Right lung (tissue), 10 donors: ENCODE measurements at places on chromosomes 7 and 10.
A peak's percentile ranks its signal among the peaks of the same experiment; 100 is the strongest.

DNA sequence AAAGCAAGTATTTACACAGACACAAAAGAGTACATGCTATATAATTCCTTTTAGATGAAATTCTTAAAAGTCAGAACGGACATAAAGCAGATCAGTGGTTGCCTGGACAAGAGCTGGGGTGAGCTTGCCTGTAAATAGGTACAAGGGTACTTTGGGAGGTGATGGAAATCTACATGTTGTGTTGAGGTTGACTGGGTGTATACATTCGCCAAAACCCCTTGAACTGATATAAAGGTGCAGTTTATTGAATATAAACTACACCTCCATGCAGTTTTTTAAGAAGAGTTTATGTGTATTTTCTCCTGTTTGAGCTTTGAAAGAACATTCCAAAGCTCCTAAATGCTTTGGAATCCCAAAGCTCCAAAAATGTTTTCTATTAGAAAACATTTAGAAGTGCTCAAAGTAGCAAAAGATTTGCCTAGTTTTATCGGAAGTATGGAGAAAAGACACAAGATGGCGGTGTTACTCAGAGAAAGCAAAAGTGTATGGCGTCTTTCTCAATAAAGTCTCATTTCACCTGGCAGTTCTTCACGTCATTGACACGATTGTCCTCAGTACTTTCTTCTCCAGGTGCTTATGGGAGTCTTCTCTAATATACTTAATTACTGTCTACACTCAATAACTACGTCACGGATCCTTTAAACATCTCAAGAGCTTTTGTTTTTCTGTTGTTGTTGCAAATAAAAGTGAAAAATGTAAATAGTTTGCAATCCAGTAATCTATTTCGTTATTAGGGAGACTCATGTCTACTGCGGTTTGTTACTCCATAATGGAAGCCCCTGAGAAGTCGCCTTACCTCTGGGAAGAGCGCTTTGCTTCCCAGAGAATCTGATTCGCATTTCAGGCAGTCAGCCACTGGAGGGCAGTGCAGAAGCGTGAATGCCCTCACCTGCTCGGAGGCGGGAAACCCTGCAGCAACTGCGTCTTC lies 14.7 kb upstream of the SEC61G start:
- DNase-seq = peak; percentile 83

- no peak for DNase-seq
Measured at GRCh38 chr7:105675934-105676371, 94.7 kb upstream of the EFCAB10 start.

GRCh38 chr10:7826971-7827370 lies 8.7 kb downstream of the TAF3 start:
- no peak for DNase-seq

DNA sequence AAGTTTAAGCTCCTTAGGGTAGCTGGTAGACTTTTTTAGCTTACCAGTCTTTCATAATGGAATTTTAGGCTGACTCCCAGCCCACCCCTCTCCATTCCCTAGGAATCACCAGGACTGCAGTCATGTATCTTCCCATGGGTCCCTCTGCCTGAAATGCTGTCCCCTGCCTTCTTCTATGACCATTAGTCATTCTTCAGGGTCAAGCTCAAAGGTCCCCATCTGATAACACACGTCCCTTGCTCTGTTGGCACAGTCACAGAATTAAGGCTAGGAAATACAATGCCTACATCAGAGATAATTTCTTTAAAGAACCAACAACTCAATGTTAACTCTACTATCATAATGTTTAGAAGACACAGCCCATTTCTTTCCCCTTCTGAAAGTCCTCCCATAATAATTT lies 140.6 kb downstream of the RAPGEF5 start:
- DNase-seq = no peak

DNA sequence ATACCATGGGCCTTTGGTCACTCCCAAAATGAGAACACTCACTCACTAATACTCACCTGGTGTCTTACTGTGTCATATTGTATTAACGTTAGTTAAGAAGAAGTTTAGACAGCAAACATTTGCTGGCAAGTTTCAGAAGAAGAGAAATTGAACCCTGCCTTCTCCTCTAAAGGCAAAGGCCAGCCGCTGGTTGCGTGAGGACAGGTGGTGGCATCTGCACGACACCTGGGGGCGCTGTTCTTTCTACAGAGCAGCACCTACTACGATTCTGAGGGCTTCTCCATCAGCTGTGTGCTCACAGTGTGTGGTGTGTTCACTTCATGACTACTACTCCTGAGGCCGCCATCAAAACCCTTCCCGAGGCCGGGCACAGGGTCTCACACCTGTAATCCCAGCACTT lies 17.9 kb upstream of the CLEC2L start:
- DNase-seq = no peak

- DNase-seq = no peak
Measured at GRCh38 chr7:133654547-133654946, 401.7 kb downstream of the EXOC4 start.

GRCh38 chr10:15439341-15439842 lies 68.3 kb upstream of the FAM171A1 start:
- peak; percentile 38 for DNase-seq

DNA sequence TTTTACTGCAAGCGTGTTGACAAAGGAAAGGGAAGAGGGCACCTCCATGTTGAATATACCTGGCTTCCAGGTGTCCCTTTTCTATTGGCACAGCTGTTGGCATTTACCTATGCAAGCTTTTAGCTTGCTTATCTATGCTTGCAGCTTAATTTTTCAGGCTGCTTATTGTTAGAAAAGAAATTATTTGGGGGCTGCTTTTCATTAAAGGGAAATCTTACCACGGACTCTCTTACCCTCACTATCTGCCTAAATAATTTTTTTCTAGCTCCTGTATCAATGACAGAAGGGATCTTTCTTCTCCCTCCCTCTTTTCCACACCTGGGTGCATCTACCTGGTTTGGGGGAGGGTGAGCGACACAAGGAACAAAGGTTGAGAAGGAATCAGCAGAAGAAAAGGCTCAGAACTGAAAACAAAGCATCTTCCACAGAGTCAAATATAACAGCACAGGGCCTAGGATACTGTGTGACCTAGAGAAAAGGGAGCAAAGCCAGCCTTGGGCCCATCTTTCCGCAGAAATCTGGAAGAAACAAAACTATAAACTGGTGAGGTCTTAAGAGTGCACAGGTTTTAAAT lies 15.2 kb upstream of the GJC3 start:
- DNase-seq = no peak
